Prostate gland (tissue), 2 donors: ENCODE measurements at places on chromosomes 11 and 22. TPM values are rescaled to one million over a fixed set of nuclear protein-coding genes. Genes with fewer than 3 reads are reported as not detected.
A peak's percentile ranks its signal among the peaks of the same experiment; 100 is the strongest.

The PIWIL4 gene
- 17.2 TPM for total RNA-seq

The PPP2R1B gene
- total RNA-seq: 41.4 TPM

GRCh38 chr11:117092951-117093590 is 5.2 kb downstream of the SIK3 start:
- no peak overlapping the region for H3K27ac ChIP-seq
- H3K4me1 ChIP-seq: no peaks in the 10 kb centered on the region
- no peaks in the 10 kb centered on the region for H3K36me3 ChIP-seq
- no peak overlapping the region for H3K4me3 ChIP-seq
- no peaks in the 10 kb centered on the region for H3K27me3 ChIP-seq

DNA sequence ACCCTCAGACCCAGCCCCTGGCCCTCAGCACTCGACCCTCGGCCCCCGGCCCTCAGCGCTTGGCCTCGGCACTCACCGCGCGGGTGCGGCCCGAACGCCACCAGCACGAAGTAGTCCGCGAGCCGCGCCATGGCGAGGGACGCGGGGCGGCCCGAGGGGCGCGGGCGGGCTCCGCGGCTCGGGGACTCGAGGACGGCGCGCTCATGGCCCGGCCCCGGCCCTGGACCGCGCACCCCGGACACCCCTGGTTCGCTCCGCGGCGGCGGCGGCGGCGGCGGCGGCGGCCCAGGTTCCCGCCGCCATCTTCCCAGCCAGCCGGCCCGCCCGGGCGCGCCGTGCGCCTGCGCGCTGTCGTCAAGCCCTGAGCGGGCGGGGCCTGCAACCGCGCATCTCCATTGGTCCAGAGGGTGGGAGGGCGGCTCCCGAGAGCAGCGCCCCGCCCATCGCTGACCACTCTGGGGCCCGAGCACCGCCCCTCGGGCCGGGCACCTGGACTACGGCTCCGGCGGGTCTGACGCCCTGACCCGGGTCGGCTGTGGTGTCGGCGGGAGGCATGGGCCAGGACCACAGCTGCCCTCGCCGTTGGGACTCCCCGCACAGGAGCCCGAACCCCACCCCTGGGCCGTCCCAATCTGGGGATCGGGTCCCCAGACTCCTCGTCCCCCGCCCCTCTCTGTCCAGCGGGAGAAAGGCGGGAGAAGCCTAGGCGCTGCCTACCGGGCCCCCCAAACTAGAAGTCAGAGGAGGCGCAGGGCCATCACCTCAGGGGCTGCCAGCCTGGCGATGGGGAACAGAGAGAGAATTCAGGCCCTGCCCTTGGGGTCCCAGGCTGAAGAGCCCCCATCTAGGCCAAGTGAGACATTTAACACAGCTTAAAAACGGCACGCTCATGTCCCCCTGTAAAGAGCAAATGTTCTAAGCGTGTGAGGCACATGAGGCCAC is at the start of gene SBF1:
TSS of gene SBF1 (minus strand) at position 326 of the 942 bp plus-strand sequence. CDS start at position 131, 195 bp downstream.
- DNase-seq: peak; percentile 91
- peak within 1 kb of the TSS; percentile 86 for H3K4me3 ChIP-seq
- peaks cover 32% of the 10 kb centered on the region for H3K4me1 ChIP-seq
- no peaks in the 10 kb centered on the region for H3K36me3 ChIP-seq

- H3K4me1 ChIP-seq: no peaks in the 10 kb centered on the region
- no peak for DNase-seq
- H3K27me3 ChIP-seq: no peaks in the 10 kb centered on the region
Observed at GRCh38 chr11:103812680-103813079, 223.8 kb upstream of the DDI1 start.

DNA sequence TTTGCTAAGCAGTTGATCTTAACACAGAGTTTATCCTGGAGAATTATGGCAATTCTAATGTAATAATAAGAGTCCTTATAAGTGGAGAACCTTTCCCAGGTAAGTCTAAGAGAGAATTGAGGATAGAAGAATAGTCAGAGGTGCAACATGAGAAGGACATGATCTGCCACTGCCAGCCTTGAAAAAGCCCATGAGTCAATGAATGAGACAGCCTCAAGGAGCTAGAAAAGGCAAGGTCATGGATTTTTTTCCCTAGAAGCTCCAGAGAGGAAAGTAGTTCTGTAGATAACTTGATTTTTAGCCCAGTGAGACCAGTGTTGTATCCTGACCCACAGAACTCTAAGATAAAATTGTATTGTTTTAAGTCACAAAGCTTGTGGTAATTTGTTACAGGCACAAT is 16.9 kb downstream of the MS4A6A start:
- no peak overlapping the region for H3K27ac ChIP-seq
- H3K36me3 ChIP-seq: no peaks in the 10 kb centered on the region

GRCh38 chr11:88739524-88739923 is 326.3 kb downstream of the GRM5 start:
- no peak overlapping the region for H3K4me3 ChIP-seq
- no peaks in the 10 kb centered on the region for H3K36me3 ChIP-seq
- no peaks in the 10 kb centered on the region for H3K4me1 ChIP-seq
- no peaks in the 10 kb centered on the region for H3K27me3 ChIP-seq
- no peak overlapping the region for H3K27ac ChIP-seq

GRCh38 chr11:15840966-15841365 is 515.4 kb downstream of the SOX6 start:
- no peaks in the 10 kb centered on the region for H3K36me3 ChIP-seq
- no peak overlapping the region for H3K27ac ChIP-seq
- no peaks in the 10 kb centered on the region for H3K27me3 ChIP-seq
- no peak for DNase-seq

DNA sequence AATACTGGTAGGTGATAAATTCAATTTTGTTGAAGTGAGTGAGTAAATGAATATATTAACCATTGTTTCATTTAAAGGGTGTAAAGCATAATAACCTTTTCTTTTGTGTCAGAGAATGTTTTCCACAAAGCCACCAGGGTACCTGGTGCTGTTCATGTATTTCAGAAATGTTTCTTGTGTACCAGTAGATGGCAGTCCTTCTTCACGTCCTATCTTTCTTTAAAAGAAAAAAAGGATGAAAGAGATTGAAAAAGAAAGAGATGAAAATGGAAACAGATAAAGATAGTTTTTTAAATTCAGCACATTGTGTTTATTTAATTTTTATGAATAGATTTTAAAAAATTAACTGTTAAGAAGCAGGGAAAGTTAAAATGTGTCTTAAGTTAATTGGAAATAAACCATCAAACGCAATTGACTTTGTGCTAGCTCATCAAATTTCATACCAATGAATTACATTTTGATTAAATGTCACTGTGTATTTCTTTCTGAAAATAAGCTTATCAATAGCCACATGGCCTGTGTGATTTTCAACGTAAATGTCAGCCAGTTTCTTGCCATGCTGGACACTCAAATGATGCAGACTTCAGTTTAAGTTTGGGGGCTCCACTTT is 65.5 kb upstream of the CHORDC1 start:
- no peaks in the 10 kb centered on the region for H3K36me3 ChIP-seq
- no peak overlapping the region for H3K4me3 ChIP-seq
- H3K27me3 ChIP-seq: no peaks in the 10 kb centered on the region
- no peaks in the 10 kb centered on the region for H3K4me1 ChIP-seq
